ENCODE measurements at places on chromosomes 5 and 9.
A peak's percentile ranks its signal among the peaks of the same experiment; 100 is the strongest.

DNA sequence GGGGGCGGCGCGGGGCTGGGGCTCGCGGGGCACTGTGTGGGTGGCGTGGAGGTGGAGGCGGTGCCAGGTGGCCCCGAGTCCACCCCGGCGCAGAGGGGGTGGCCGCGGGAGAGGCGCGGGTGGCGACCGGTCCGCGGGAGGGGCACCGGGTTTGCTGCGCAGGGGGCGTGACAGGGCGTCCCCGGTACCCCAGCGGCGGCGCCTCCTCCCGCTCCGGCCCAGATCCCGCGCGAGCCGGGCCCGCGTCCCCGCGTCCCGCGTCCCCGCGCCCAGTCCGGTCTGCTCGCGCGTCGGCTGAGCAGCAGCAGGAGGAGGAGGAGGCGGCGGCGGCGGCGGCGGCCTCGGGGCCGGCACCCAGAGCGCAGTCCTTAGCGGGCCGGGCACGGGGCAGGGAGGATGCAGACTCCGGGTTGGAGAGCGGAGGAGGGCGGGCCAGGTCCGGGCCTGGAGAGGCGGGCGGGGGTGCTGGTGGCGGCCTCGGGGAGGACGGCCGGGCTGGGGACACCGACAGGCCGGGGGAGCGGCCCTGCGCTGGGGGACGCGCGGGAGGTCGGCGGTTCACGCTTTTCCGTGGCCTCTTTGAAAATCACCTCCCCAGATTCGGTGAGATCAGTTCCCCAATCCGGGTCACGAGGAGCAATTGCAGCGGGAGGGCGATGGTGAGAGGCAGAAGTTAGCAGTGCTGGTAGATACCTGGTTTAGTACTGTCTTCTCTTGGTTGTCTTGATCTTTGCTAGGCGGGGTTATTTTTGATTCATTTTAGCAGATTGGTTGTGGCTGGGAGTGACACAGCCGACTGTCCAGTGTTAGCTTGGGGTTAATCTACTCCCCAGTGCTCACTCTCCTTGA is 1.7 kb downstream of the TRIO start:
- peak; percentile 45 for DNase-seq

- no peak for DNase-seq
Observed at GRCh38 chr9:82057805-82058204, 69.2 kb downstream of the SPATA31D1 start.

DNA sequence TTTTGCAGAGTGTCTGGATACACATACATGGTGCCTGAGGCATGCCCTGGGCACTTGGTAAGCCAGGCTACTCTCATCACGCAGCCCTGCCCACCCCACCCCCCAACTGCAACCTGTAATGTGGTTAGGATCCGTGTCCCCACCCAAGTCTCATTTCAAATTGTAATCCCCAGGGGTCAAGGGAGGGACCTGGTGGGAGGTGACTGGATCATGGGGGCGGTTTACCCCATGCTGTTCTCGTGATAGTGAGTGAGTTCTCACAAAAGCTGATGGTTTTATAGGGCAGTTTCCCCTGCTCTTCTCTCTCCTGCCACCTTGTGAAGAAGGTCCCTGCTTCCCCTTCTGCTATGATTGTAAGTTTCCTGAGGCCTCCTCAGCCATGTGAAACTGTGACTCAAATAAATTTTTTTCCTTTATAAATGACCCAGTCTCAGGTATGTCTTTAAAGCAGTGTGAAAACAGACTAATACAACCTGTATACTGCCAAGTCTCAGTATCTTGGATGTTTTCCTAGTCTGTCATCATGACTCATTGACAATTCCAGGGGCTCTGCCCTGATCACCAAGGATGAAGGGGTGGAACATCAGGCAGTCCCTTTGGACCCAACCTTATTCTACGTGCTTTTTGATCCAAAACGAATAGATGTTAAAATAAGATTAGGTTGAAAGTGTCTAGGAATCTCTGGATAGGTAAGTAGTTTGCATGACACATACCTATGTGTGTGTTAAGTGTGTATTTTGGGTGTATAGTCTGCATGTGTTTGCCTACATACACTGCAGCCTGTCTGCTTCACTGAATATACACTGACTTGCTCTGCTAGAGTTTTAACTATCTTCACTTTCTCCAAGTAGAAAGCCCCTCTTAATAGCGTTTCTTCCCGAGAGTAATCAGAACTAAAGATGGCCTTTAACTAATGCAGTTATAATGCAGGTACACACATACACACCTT is 293.8 kb downstream of the SLIT3 start:
- DNase-seq = no peak

- DNase-seq = no peak
Observed at GRCh38 chr5:116506488-116506887, 68.1 kb downstream of the SEMA6A start.

GRCh38 chr9:93355827-93356226 is 95.7 kb upstream of the FAM120A start:
- DNase-seq = no peak

DNA sequence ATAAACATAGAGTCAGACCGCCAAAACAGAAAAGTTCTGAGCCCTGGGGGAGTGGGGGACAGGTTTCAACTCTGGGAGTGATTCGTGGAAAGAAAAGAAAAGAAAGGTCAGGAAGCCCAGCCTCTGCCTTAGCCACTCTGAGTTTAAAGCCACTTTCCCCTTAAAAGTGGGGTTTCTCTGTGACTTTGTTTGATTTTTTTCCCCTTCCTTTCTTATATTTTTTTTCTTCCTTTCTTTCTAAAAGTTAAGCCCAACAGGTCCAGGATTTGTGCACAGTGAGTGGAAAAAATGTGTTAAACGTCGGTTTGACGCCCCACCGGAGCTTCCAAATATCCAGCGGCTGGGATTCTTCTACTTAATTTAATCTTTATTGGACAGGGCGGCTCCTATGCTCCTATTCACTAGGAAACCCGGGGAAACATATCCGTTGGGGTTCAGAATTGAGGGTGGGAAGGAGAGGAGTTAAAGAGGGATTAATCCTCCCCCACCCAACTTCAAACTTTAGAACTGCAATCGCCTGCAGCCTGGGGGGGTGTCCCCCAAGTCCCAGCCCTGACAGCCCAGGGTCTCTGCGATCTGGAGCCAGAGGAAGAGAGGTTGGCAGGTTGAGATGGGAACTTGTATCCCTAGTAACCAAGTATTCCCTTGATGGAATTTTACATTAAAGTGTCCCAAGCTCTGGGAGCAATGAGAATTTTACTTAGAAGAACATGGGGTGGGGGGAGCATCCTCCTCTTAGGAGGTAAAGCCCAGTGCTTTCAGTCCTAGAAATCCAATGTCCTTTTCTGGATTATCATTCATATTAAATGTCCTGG is 6.3 kb downstream of the NR2F1-AS1 start:
- DNase-seq = no peak

GRCh38 chr5:81773161-81773560 is 22.3 kb upstream of the SSBP2 start:
- DNase-seq = no peak

- DNase-seq = no peak
Observed at GRCh38 chr5:107218457-107219193, 452.1 kb downstream of the EFNA5 start.

DNA sequence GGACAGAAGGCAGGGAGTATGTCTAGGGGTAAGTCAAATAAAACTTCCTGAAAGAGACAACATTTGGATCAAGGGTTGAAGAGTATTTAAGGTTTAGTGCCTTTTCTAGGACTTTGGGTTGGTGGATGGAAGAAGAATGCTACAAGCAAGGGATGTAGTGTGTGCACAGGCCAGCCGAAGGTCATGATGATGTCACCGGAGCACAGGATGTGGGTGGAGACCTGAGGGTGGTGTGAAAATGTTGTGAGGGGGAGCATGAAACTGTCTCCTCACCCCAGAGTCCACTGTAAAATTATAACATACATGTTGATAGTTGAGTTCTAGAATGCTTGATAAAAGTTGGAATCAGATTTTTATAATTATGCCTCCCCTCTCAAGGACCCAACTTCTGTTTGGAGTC is 553.3 kb upstream of the SGCD start:
- DNase-seq = no peak

DNA sequence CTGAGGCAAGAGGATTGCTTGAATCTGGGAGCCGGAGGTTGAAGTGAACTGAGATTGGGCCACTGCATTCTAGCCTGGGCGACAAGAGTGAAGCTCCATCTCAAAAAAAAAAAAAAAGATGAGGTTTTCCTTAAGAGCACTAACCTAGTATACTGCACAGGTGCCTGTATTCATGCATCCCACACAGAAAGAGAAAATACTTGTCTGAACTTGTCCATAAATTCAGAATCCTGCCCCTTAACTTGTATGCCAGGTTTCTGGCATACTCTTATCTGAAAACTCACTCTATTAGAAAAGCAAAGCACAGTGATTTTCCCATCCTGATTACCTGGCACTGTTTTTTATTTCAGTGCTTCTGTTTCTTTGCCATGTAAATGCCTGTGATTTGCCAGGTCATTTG is 125.3 kb upstream of the CDKN2B start:
- DNase-seq = no peak

- no peak for DNase-seq
Observed at GRCh38 chr9:4425319-4426045, 64.8 kb upstream of the SLC1A1 start.

DNA sequence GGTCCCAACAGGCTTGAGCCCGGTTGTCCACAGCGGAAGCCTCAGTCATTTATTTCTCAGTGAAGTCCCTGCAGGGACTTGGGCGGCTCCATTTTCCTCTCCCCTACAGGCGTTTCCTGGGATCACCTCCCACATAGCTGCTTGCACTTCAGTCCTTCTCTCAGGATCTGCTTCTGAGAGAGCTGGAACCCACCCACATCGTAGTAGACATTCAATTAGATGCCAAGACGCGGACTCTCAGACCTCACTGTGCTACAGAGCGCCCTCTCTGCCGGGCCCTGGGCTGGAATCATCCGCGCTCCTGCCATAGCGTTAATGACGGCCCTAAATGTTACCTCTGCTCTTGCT is 54.0 kb upstream of the ROR2 start:
- no peak for DNase-seq

DNA sequence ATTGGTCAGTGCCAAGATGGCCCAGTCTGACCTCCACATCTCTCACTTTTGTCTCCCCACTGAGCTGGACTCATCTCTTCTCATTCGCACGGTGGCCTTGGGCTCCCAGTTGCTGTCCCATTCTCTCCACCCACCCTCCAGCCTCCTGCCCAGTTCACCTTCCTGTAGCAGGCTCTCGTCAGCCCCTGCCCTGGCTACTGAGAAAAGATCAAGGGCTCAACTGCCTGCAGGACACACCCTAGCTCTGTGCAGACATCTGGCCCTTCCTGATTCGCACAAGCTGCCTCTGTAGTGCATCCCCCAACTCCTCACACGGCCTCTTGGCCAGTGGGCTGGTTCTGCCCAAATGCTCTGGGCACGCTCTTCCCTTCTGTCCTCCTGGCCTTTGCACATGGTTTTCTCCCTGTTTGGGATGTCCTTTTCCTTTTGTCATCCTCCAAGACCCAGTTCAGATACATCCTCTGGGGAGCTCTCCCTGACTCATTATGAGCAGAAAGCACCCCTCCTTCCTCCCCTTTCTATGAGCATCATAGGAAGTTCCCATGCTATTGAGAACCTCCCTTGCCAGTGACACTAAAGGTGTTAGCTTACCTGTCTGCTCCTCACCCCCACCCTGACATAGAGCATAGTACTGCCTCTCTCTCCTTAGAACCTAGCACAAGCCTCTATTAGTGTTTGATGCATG is 78.5 kb upstream of the TGFBR1 start:
- no peak for DNase-seq

GRCh38 chr5:32092938-32093812 is 80.9 kb downstream of the GOLPH3 start:
- DNase-seq = peak; percentile 59

DNA sequence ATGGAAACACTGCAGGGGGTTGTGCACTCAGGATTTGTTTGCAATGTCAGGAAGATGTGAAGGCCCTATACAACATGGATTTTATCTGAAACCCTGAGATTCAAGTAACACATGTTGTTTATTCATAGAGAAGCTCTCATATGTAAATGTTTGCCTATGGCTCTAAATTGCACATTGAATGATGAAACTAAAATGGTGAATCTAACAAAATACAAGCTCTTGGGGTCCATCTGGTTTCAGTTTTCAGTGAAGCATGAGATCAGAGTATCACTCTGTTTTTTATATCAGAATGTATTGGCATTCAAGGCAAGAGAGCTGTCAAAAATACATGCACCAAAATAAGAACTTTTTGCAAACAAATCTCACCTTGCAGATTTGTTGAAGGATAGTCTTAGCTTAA is 19.6 kb upstream of the FRMD3 start:
- DNase-seq = no peak

- no peak for DNase-seq
Observed at GRCh38 chr9:16396389-16396788, 474.1 kb downstream of the BNC2 start.

DNA sequence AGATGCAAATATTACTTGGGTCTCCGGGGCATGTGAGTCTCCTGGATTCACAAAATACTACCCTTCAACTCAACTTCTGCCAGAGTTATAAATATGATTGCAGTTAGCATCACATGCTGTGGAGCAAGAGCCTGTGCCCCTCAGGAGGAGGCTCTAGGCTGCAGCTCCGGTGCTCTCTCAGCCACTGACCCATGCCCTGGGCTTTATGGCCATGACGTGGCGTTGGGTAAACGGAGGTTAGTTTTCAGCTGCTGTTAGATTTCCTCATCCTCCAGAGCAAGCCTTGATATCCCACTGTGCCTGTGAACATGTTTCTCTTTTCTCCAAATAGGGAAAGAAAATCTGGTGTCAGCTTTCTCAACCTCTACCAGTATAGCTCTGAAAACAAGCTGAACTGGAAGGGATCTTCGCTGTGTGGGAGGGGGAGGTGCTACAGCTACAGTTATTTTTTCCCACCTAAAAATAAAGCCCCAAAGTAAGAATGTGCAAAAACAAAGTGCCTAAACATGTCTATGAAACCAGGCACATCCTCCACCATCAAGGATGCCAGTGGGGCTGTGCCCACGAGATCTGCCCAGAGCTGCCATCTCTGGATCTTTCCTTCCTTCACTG is 124.4 kb upstream of the GPR151 start:
- DNase-seq = no peak

DNA sequence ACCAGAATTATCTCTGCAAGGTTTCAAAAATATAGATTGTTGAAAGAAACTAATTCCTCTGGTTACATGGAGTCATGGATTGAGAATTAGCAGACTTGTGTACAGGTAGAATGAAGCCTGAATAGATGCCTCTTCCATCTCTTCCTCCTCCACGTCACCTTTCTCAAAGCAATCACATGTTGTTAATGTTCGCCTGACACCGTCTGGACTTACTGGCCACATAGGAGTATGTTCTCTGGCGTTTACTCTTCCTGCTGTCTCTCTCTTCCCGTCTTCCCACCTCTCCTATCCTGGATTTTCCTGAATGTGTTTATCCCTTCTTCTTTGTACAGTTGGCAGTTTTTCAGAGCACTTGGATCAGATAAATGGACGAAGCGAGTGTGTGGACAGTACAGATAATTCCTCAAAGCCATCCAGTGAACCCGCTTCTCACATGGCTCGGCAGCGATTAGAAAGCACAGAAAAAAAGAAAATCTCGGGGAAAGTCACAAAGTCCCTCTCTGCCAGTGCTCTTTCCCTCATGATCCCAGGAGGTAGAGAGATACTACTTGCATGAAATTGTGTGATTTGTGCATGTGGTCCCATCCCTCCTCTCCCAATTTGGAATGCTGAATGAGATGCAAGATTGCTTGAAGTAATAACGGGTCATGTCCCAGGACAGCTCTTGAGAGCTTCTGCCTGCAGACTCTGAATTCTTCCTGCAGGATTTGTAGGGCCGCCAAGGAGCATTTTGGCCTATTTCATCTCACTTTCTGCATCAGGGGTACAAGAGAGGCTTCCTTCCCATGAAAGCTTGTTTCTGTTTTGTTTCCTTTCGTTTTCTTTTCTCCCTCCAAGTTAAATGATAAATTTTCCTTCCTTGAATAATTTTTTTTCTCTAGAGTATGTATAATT is 47.3 kb downstream of the CD180 start:
- DNase-seq = no peak

- DNase-seq = peak; percentile 43
Observed at GRCh38 chr9:3337515-3338225, 188.1 kb downstream of the RFX3 start.

GRCh38 chr5:93532370-93532769 is 48.6 kb downstream of the NR2F1-AS1 start:
- peak; percentile 13 for DNase-seq

Data from anterior cingulate cortex (tissue), 58 donors.